ENCODE measurements at places on chromosomes 2 and 18. TPM values are rescaled to one million over a fixed set of nuclear protein-coding genes. Genes with fewer than 3 reads are reported as not detected.

- no peak for DNase-seq
Observed at GRCh38 chr18:75638223-75638775, 210.8 kb upstream of the SMIM21 start.

DNA sequence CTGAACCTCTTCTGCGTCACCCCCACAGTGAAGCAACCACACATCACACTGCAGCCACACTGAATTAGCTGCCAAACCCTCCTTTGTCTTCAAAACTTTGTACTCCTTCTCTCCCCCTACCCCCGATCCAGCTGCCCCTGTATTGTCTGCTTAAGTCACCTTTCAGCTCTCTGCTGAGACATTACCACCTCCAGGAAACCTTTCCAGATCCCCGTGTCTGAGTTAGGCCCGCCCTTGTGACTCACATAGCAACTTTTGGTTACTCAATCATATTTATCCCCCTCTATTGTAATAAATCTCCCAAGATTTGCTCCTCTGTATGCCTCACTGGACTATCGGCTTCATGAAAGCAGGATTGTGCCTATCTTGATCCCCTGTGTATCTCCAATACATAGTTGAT, 82.8 kb upstream of the CDCA7 start:
- DNase-seq, result no peak

GRCh38 chr2:122422384-122422991, 667.0 kb downstream of the TSN start:
- no peak for DNase-seq

- no peak for DNase-seq
Observed at GRCh38 chr2:128769457-128770142, 450.9 kb upstream of the HS6ST1 start.

DNA sequence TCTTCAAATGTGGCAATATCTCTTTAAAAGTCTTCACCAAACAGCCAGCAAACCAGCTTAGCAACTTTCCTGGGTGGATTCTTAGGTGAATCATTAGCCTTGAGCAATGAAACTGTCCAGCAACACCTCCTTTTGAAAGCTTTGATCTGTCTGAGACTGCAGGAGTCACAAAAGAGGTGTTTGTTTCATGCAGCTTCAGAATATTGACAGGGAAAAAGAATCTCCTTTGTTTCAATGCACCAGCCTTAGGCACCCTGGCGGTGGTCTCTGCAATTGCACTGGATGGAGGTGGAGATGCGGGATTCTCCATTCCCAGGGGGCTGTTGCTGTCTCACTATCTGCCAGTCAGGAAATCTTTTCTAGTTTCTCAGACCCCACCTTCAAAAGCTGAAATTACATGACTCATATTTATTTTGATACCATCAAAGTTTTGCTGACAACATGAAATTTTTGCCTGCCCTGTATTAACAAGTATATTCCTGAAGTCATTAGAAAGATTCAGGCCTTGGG, 76.0 kb upstream of the DSG1 start:
- peak; percentile 65 for DNase-seq

- DNase-seq, result no peak
Observed at GRCh38 chr2:236744281-236744705, 174.7 kb downstream of the ACKR3 start.

Gene COLEC11
- not detected for total RNA-seq

- no peak for DNase-seq
Observed at GRCh38 chr2:200380091-200380561, 73.6 kb downstream of the SPATS2L start.

DNA sequence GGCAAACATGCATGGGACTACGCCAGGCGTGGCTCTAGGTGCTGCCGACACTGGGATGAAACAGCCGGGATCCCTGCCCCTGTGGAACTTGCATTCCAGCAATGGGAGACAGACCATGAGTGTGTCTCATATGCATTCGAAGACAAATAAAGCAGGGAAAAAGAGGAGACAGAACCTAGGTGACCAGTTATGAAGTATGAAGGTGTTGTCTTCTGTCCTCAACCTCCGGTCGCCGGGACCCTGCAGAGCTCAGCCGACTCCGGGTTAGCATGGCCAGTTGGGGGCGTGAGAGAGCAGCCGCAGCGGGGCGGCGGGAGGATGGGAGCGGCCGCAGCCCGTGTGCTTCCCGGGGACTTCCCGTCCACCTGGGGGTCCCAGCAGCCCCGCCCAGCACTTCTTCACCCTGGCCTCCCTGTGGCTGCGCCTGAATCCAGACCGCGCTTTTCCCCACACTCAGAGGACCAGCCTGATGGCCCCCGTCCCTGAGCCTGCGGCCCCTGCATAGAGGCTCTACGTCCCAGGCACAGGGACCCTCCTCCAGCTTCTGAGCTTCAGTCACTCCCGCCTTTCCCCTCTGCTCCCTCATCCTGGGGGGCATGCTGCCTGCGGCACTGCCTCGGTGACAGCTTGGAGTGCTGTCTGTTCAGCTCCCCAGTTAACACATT, 11.4 kb downstream of the ID2 start:
- peak; percentile 51 for DNase-seq

GRCh38 chr2:139122711-139123158, 342.5 kb upstream of the NXPH2 start:
- no peak for DNase-seq

DNA sequence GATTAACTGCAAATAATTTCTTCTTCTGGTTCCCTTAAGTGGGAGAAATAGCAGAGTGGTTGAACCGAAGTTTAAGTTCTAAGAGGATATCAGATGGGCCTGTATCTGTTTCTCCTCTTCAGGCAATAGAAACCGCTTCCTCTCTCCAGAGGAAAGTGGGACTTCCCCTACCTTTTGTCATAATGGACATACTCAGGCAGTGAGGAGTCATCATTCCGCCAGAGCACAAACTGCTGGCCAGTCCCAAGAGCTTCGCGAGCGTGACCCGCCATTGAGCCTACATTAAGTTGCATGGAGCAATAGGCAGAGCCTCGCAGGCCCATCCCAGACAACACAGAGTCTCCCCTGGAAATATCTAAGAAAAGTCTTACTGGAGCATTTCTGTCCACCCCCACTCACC, 158.9 kb downstream of the LDLRAD4 start:
- DNase-seq, result no peak

DNA sequence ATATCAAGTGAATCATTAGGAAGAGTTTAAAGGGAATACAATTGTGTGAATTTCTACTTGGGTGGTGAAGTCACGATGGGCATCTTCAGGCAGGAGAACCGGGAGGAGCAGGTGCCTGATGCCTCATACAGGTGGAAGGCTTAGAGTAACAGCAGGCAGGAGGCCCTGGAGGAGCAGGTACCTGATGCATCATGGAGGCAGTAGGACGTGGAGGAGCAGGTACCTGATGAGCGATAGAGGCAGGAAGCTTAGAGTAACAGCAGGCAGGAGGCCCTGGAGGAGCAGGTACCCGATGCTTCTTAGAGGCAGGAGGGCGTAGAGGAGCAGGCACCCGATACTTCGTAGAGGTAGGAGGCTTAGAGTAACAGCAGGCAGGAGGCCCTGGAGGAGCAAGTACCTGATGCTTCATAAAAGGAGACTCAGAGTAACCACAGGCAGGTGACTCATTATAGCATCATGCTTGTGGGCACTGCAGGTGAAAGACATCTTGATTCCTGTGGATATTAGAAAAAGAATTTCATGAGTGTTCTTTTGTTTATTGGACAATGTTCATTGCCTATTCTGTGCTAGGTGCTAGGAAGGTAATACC, 133.9 kb downstream of the ATP9B start:
- DNase-seq, result no peak

DNA sequence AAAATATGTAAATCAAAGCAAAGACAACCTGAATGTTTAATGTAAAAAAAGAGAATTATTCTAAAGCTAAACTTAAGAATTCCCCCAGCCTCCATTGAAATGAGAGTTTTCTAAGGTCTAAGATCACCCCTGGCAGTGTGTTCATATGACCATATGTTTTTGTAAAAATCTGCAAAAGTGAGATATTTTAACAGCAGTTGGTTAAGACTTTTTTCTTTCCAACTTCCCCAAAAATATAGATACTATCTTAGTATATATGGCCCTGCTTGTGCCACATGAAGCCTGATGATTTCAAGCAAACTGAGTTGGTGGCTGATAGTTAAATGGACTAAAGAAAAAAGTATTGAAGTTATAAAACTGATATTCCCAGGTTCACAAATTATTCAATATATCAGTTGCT, 35.4 kb downstream of the ZNF804A start:
- DNase-seq, result no peak

Gene GTF2A1L
- not detected for total RNA-seq

- no peak for DNase-seq
Observed at GRCh38 chr18:34358923-34359322, 134.2 kb upstream of the NOL4 start.

- DNase-seq, result no peak
Observed at GRCh38 chr2:234292205-234292961, 204.5 kb downstream of the ARL4C start.

Gene GAD1
- total RNA-seq, result 0.39 TPM

GRCh38 chr18:55641486-55641885, 53.5 kb upstream of the TCF4 start:
- no peak for DNase-seq

DNA sequence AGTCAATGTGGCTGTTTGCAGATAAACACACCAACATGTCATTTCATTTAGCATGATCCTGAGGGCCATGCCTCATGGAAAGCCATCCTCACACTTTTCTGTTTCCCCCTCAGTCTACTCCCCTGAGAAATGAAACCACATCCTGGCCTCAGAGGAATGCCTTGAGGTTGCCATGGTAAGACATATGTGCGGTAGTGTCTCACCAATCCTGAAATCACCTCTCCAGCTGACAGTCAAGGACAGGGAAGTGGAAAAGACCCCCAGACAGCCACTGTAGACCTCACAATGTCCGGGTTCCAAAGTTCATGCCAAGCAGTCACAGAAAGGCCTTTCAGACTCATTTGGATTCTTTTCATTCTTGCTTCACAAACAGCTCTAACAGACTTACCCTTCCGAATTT, 175.2 kb upstream of the PKDCC start:
- DNase-seq, result no peak

Gene SPP2
- total RNA-seq, result not detected

Gene AMER3
- 1.4 TPM for total RNA-seq

DNA sequence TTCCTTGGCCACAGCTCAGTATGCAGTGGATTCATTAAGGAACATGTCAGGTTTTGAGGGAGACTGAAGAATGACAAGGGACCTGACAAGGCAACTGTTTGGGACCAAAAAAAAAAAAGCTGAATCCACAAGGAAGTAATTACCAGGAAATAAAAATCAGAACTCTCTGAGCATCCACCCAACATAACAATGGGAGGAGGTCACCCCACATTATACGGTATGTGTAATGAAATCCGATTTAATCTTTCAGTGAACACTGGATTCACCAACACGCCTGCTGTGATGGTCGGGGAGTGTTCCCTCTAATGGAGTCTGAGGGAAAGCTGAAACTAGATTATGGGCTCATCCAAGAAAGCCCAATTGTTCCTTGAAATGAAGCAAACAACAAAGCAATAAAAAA, 329.3 kb downstream of the ETAA1 start:
- DNase-seq, result no peak

- DNase-seq, result no peak
Observed at GRCh38 chr2:236550701-236551465, 18.7 kb upstream of the ACKR3 start.

Gene THAP4
- total RNA-seq, result 60.9 TPM

- no peak for DNase-seq
Observed at GRCh38 chr2:124001696-124002430, 23.2 kb upstream of the CNTNAP5 start.

Gene ARHGAP15
- 2.8 TPM for total RNA-seq

DNA sequence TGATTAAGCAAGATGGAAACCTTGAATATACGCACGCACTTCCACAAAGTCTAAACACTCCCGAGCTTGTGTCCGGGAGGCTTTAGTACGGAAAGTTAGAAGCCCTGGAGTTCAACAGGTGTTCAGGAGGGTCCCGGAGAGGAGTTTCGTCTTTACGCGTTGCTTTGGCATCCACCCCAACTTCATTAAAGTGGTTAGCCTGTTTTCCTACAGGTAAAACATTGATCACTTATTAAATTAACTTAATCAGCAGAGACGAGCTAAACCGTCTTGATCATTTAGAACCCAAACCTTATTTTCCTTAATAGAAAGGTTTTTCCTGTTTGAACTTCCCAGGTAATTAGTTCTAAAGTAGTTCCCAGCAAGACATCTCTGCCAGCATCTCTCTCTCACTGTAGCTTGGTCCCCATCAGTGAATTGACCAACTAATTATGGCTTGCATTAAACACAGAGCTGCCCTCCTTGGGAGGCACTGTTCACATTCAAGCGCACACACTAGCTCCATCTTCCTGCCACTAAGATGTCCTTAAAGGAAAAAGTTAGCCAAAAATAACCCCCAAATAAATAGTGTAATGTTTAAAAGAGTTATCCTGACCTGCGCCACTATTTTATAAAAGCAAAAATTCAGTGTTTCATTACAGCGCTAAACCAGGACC, 1.4 kb downstream of the NPAS2 start:
- DNase-seq, result no peak

- DNase-seq, result no peak
Observed at GRCh38 chr2:104889291-104889959, 35.5 kb downstream of the POU3F3 start.

Gene HOXD12
- total RNA-seq, result not detected

DNA sequence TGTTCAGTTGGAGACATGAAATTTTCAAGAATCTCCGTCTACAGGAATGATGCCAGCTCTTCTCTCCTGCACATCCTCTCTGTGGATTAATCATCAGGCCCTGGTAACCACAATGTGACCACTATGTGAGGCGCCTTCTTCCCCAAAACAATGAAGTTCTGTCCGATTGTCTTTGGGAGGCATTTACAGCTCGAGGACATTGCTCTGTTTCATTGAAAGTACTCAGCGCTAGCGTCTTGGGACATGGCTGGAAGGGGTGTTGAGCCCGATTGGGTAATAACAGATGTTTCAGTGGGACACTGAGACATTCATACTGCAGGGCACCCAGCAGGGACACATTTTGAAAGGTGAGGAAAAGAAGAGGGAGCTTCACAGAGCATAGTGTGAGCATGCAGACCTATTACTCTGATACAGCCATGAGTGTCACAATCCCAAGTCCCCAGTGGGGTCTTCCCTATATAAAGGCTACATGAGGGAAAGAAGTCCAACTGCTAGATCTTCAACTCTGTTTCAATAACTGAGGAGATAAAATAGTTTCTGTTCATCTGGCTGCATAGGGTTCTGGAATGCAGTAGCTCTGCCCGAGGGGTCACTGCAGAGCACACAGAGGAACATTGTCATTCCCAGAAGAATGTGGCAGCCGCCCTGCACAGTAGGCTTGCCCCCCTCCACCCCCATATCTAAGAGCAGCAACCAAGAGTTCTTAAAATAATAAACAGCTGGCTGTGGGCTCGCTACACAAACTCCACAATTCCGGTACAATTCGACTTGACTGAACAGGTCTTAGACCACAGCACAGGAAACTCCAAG, 237.3 kb downstream of the OSR1 start:
- DNase-seq, result no peak

Gene SRBD1
- total RNA-seq, result 21.4 TPM

- no peak for DNase-seq
Observed at GRCh38 chr2:168529054-168529833, 73.2 kb downstream of the CERS6 start.

Gene GRHL1
- 2.0 TPM for total RNA-seq

DNA sequence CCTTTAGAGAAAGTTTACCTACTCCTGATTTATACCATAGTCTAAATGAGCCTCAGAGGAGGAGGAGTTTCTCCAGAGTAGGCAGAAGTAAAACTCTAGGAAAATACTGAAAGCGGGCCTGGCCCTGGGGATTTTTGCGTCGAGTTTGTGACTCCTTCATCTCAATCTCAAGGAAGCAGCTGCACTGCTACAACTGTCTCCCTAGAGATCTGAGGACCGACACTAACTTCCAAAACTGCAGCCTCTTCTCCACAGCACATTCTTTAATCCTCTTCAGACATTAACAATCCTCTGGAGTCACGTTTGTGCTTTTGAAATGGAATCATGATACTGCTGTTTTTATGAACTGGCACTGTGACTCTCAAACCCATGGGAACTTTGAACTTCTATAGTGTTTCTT, 281.4 kb downstream of the KCNS3 start:
- no peak for DNase-seq

Gene PSD4
- 2.4 TPM for total RNA-seq

Gene CNGA3
- 0.84 TPM for total RNA-seq
